ENCODE measurements at places on chromosomes 1 and 21.

DNA sequence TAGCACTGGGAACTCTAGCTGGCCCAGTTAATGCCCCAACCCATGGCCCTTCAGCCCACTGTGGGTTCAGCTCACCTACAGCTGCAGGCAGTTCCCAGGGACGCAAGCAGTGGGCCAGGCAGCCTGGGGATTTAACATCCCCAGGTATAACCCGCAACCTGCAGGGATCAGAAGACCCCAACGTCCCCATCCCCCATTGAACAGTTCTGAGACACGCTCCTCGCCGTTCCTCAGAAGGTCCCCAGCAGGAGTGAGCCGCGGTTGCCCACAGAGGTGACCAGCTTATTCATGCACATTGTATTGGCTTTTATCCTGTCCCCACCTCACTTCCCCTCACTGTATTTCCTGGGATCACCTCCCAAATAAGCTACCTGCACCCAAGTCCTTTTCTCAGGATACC is 5.0 kb upstream of the MATN1 start:
- DNase-seq: no peak
- no peaks in the 10 kb centered on the region for H3K27me3 ChIP-seq
- H3K4me1 ChIP-seq: no peaks in the 10 kb centered on the region
- H3K36me3 ChIP-seq: peaks cover 4% of the 10 kb centered on the region

GRCh38 chr1:18868354-18868753 is 8.9 kb upstream of the TAS1R2 start:
- no peak for DNase-seq
- peaks cover 13% of the 10 kb centered on the region for H3K4me1 ChIP-seq
- H3K4me3 ChIP-seq: no peak overlapping the region

GRCh38 chr1:77031106-77031662 is 163.9 kb downstream of the ST6GALNAC5 start:
- H3K36me3 ChIP-seq: no peaks in the 10 kb centered on the region
- DNase-seq: no peak
- no peaks in the 10 kb centered on the region for H3K4me1 ChIP-seq
- H3K27ac ChIP-seq: no peak overlapping the region
- H3K4me3 ChIP-seq: no peak overlapping the region
- H3K27me3 ChIP-seq: no peaks in the 10 kb centered on the region

GRCh38 chr1:188857526-188858087 is 1620.1 kb downstream of the BRINP3 start:
- no peak overlapping the region for H3K4me3 ChIP-seq
- no peaks in the 10 kb centered on the region for H3K27me3 ChIP-seq
- DNase-seq: no peak
- no peak overlapping the region for H3K27ac ChIP-seq
- no peaks in the 10 kb centered on the region for H3K4me1 ChIP-seq

DNA sequence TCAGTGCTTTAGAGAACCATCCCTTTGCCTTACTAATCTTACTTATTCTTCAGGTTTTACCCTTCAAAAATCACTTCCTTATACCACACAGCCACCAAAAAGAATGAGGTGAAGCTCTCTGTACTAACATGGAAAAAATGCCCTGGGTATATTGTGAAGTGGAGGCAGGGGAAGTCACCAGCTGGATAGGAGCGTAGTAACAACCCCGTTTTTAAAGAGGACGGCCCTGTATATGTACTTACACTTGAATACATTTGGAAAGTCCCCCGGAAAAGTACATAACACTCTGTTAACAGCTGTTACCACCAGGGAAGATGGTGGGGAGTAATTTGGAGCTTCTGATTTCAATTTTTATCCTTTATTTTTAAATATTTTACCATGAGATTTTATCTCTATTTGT is 28.2 kb upstream of the KHDRBS1 start:
- H3K4me3 ChIP-seq: no peak overlapping the region
- no peaks in the 10 kb centered on the region for H3K27me3 ChIP-seq
- H3K4me1 ChIP-seq: no peaks in the 10 kb centered on the region
- H3K27ac ChIP-seq: no peak overlapping the region

- H3K4me1 ChIP-seq: no peaks in the 10 kb centered on the region
- H3K27me3 ChIP-seq: no peaks in the 10 kb centered on the region
- DNase-seq: no peak
- no peaks in the 10 kb centered on the region for H3K36me3 ChIP-seq
Observed at GRCh38 chr1:197519741-197520334, 251.8 kb downstream of the CRB1 start.

Measured in body of pancreas (tissue), 4 donors.